ENCODE measurements at places on chromosomes 5 and 9.

DNA sequence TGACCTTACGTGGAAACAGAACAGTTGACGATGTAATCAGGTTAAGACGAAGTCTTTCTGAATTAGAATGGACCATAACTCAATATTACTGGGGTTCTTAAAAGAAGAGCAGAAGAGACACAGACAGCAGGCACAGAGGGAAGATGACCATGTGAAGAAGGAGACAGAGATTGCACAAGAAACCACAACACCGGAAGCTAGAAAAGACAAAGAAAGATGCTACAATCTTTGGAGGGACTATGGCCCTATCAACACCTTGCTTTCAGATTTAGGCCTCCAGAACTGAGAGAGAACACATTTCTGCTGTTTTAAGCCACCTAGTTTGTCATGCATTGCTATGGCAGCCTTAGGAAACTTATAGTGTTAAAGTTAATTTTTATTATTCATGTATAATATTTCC is 27.1 kb downstream of the CDH9 start:
- DNase-seq: no peak

GRCh38 chr5:148811756-148812155 is 14.7 kb upstream of the ADRB2 start:
- DNase-seq: no peak

- no peak for DNase-seq
These were observed 27.5 kb downstream of the KCNT1 start for GRCh38 chr9:135729480-135729879.

- no peak for DNase-seq
These were observed 101.8 kb upstream of the LARP1 start for GRCh38 chr5:154653418-154653763.

DNA sequence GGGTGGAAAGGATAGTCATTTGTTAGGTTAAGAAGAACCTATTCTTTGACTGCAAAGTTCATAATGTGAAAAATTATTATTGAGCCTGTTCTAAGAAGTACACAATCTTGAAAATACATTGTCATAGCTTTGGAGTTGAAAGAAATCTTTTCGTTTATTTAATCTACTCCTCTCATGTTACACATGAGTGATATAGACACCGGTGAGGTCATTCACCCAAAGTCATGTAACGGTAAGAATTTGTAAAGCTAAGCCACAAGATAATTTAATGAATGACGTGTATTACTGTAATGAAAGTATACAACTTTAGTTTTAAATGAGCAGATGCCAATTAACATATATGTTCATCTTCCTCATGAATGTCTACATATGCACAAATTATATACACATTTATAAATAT is 284.1 kb upstream of the PDE4D start:
- no peak for DNase-seq

GRCh38 chr9:76718166-76718565 is 46.1 kb upstream of the PCA3 start:
- no peak for DNase-seq

DNA sequence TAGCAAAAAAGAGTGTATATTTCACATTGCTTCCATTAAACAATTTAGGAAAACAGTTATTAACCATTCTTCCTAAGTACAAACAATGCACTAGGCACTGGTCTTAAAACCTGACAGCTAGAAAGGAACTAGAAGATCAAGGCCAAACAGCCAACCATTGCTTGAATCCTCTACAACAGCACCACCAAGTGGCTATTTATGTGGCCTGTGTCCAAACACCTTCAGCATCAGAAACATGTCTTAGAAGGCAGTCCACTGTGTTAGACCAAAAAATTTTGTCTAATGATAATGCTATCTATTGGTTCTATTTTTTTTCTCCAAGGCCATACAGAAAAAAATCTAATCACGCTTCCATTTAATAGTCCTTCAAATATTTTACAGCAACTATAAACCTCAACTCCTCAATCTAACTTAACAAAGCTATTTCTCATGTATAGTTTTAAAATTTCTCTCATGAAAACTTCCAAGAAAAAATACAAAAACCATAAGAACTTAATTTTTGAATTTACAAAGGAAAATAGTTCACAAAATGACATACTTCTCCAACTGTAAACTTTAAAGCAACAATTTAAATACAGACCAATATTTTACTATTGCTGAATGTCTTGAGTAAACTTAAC is 36.1 kb downstream of the CAAP1 start:
- no peak for DNase-seq

DNA sequence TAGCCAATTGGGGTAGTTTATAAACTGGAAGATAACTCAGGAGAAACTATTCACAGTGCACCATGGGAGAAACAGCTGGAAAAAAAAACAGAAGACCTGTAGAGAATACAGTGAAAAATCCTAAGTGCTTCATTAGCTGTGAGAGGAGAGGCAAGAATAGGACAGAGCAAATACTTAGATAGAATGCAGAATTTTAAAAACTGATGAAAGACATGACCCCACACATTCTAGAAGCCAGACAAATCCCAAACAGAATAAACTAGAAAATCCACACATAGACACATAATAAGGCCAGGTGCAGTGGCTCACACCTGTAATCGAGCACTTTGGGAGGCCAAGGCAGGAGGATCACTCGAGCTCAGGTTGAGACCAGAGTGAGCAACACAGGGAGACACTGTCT is 7.5 kb upstream of the FAM151B start:
- no peak for DNase-seq

GRCh38 chr5:138159666-138160065 is 18.8 kb downstream of the BRD8 start:
- DNase-seq: no peak

DNA sequence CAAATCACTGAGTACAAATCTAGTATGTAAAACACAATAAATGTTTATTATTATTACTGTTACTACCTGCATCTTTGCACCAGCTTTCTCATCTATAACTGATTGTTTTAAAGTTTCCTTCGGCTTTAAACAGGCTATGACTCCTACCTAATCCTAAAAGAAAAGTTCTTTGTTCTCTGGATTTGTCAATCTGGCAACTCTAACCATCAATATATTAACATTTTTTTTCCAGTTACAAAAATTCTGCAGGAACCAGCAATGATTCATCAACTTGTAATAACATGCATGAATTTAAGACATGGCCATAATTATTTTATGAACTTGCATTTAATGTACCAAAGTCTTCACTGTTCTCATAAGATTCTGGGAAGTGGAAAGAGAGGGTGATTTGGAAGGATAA is 228.5 kb downstream of the PIK3R1 start:
- no peak for DNase-seq

GRCh38 chr9:133031496-133031911 is 707 bp downstream of the GTF3C5 start:
- no peak for DNase-seq

DNA sequence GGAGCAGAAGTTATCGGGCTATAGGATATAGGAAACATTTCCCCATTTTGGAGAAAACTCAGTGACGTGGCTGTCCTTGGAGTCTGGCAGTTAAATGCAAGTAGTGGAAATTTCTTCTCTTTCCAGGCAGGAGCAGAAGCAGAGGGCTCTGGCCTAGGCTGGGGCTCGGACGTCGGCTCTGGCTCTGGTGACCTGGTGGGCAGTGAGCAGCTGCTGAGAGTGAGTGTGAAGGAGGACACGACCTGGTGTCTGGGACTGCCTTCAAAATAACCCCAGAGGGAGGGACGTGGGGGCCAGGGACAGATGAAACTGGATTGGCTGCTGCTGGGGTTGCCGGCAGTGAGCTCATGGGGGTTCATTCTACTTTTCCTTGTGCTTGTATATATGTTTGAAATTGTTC is 79.5 kb downstream of the COL15A1 start:
- no peak for DNase-seq

DNA sequence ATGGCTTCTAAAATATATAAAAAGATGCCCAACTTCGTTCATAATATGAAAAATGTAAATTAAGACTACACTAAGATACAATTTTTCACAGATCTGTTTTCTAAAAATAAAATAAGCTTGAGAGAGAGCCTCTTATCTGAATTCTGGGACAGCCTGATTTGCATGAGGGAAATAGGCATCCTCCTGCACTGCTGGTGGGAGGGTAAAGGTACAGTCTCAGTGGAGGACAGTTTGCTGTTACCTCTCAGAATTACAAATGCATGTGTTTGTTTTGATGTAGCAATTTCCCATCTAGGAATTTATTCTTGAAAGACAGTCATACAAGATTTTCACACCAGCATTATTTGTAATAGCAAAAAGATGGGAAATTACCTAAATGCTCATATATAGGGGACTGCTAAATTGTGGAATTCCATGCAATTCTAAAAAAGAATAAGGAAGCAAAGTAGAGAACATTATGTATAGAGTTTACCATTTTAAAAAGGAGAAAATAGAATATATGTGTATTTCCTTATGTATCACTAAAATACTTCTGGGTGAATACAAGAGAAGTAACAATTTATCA is 75.7 kb downstream of the ZSWIM6 start:
- no peak for DNase-seq

GRCh38 chr5:123937230-123937629 is 425.3 kb downstream of the CSNK1G3 start:
- no peak for DNase-seq

DNA sequence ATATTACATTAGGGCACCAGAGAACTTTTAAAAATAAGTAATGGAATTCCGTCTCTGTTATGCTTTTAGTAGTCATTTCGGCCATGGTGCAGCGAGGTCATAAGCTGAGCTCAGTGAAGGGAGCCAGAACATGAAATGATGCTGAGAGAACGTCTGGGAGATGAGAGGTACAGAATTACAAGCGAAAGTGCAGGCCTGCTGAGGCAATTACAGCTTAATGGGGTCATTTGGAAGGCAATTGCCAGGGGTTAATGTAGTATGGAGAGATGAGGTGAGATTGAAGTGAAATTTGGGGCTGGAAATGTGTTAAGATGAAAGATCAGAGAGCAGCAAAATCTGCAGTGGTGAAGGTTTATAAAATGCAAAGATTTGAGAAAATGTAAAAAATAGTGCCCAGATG is 96.5 kb downstream of the PBX3 start:
- DNase-seq: no peak

DNA sequence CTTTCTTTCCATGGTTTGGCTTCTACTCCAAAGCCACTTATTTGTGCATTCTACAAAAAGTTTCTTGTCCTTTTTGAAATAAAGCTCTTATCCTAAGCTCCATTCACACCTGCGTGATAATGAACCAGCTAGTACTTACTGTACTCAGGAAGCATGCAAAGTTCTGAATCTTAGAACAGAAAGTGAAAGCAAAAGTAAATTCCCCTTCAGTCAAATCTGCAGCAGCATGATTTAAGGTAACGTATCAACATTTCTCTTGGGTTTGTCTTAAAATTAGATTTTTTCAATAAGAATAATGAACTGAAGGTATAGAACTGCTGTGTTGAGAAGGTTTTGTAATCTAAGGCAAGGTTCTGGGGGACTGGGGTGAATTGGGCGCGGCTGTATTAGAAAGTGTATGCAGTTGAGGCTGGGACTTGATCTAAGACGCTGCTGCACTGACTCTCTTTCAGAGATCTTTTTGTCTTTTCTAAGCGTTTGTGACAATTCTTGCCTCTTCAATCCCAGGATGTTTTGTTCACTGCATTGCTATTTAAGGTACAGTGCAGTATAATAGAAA is at the start of gene ERAP2:
Gene ERAP2, plus strand, starts transcription at position 209 of the 559 bp plus-strand sequence. CDS start 3,186 bp downstream, outside the sequence.
- no peak for DNase-seq

DNA sequence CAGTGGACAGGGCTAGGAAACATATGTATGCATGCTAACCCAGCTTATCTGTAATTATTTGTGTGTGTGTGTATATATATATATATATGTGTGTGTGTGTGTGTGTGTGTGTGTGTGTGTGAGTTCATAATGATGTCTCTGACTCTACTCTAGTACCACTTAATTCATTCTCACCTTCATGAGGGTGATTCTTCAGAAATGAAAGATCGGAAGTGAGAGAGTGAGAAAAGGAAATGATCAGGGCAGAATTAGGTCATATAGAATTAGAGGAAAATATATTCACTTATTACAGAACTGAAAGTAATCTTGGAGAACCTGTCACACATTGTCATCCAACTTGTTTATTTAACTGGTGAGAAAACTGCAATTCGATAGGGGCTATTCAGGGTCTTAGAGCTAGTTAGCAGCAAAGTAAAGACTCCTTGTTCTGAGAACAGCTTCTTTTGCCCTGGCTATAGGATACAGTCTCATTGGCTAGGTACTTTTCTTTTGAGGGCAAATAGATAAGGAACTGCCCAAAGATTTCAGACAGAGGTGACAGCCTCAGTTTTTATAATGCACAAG is 58.8 kb downstream of the C9orf153 start:
- no peak for DNase-seq

DNA sequence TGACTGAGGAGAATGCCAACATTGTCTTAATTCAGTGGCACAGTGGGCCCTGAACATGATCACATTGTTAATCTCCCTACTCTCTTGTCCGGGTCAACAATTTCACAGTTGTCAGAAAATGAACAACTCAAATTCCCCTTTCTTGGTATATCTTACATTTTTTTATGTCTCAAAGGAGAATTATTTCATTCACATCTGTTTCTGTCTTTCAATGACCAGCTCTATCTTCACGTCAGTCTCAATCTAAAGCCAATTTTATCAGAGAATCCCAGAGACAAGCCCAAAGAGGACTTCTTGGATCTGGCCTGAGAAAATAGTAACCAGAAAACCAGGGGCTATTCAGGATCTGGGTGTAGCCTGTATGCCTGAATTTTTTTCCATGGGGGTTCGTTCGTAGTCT is 477.5 kb downstream of the PDE4D start:
- DNase-seq: no peak

DNA sequence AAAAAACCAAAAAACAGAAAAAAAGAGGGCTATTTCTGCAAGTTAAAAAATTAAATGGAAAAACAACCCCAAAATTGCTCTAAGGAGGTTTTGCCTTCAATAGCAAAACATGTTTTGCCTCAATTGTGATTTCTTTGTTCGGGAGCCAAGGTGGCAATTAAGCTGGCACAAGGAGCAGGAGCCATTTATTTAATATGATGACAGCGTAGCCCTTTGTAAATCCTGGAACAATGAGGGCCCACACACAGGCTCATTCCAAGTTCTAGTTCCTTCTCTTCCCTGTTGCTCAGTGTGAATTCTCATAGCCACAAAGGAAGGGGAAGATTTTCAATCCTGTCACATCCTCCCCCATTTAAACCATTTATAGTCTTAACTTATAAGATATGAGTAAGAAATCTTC is 353.2 kb downstream of the PDE4D start:
- DNase-seq: no peak

Data from T-helper 22 cell (primary cell).